Cardiac fibroblast (primary cell): ENCODE measurements at places on chromosomes 1 and 21.

DNA sequence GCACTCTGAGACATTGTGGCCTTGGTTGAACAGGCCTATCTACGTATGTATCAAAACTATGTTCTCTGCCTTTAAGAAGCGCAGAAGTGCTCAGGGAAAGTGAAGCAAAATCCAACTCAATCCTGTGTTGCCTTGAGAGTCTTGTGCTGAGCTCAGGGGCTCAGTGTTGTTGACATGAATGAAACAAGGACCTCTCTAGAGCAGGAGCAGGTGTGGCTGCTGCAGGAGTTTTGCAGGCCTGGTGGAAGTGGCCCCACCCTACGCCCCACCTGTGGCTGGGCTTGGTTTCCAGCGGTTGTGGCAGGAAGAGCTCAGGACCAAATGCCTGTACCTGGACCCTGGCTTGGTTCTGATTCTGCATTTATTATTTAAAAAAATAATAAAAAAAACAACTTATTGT, 20.9 kb downstream of the CA6 start:
- no peak for DNase-seq

DNA sequence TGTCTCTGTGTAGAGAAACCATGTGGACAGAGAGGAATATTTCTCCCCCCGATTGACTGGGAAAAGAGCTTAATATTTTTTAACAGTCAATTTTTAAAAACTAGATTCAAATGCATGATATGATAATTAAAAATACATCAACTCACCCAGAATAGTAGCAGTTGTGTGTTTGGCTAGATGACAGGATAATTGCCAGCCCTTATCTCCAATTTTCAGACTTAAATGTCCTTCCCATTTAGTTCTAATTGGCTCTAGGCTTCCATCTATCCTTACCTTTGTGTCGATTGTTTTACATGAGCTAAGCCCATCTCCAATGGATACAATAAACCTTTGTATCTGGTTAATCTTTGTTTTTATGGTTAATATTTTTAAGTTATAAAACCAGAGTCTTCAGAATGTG, 23.9 kb upstream of the KIAA0040 start:
- no peak for DNase-seq

- DNase-seq: peak; percentile 90
Measured at GRCh38 chr1:164637461-164638375, 78.7 kb downstream of the PBX1 start.

DNA sequence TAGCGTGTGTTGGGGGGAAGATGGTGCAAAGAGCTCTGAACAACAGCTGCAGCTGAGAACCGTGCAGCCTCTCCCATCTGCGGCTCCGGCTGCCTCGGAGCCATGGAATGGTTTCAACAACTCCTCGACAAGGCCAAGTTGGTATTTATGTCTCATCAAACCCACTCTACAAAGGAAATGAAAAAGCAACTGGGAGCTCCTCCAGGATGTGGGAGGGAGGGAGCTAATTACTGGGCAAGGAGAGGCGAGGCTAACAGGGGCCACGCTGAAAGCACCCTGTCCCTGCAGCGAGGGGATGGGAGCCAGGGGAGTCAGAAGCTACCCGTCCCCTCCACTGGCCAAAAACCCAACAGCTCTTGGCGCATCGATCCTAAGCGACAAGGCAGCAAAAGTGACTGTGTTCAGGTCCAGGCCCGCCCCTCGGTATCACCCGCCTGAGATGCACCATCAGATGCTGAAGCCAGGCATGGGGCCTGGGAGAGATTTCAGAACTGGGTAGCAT, 63.1 kb downstream of the ACOT7 start:
- peak; percentile 79 for DNase-seq

- no peak for DNase-seq
Measured at GRCh38 chr1:205240118-205240517, 12.4 kb downstream of the TMCC2 start.

GRCh38 chr21:45887788-45888187, 93.8 kb upstream of the COL6A1 start:
- DNase-seq: no peak

GRCh38 chr1:218525031-218525430, 179.9 kb downstream of the TGFB2 start:
- no peak for DNase-seq

GRCh38 chr1:15849775-15850324, 2.3 kb downstream of the SPEN start:
- DNase-seq: peak; percentile 49

DNA sequence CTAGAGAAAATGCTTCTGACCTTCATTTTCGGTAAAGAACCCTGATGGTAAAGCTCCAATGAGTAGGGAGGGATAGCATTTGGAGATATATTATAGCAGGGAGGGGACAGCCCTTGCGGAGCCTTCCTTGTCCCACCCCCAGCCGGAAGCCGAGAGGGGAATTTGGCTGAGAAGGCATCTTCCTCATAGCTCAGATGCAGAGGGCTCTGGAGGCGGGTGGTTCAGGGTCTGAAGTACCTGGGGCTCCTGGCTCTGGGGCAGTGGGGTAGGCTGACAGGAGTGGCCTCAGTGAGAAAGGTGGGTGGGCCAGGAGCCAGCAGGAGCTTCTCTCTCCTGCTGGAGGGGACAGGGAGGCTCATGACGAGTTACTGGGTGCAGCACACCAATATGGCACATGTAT, 88.0 kb upstream of the IFFO2 start:
- DNase-seq: no peak

GRCh38 chr21:42096566-42096965, 25.4 kb downstream of the UMODL1 start:
- DNase-seq: no peak

GRCh38 chr1:201153474-201154388, 543 bp downstream of the TMEM9 start:
- DNase-seq: no peak

GRCh38 chr21:41160036-41160435, 7.9 kb upstream of the BACE2 start:
- DNase-seq: no peak

- no peak for DNase-seq
Measured at GRCh38 chr1:214101246-214101645, 113.5 kb downstream of the PROX1 start.

GRCh38 chr1:14835725-14836124, 237.2 kb downstream of the KAZN start:
- DNase-seq: no peak

GRCh38 chr1:27099135-27099586, 55.8 kb downstream of the SLC9A1 start:
- no peak for DNase-seq

GRCh38 chr1:234927312-234927970, 201.2 kb downstream of the TOMM20 start:
- no peak for DNase-seq

GRCh38 chr21:42366292-42367010, at the start of gene TFF1:
TSS of gene TFF1 (minus strand) at chr21:42366535. CDS start at chr21:42366495, 40 bp downstream.
- DNase-seq: no peak

DNA sequence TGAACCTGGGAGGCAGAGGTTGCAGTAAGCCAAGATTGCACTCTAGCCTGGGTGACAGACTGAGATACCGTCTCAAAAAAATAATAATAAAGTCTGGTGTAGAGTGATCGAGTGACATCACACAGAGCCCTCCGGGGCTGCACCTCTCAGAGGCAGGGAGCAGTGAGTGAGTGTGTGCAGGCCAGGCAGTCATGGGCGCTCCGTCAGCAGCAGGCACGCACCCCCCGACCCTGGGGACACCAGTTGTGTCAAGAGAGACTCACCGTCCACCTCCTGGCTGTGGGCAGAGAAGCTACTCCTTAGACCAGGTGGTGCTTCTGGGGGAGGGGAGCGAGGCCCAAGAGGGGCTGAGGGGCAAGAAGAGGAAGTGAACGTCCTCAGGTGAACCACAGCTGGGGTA, 91.8 kb downstream of the SIK1 start:
- DNase-seq: no peak

- no peak for DNase-seq
Measured at GRCh38 chr1:198523182-198523950, 17.1 kb downstream of the ATP6V1G3 start.

DNA sequence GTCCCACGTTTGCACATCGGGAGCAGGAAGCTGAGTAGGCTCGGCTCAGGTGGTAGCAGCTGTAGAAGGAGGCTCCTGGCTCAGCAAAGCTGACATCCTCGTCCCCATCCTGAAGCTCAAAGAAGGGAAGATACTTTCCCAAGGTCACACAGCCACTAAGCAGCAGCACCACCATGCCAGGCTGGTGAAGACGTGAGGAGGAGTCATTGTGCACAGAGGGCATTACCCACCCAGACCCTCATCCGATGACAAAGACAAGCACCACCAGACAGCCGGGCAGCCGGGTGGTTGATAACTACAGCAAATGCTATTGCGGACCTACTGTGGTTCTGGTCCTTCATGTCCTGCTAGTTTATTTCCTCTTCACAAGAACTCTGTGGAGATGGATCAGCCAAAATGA, 186.9 kb downstream of the MATN1 start:
- DNase-seq: no peak

GRCh38 chr1:26848941-26849774, 13.8 kb upstream of the SFN start:
- peak; percentile 94 for DNase-seq

GRCh38 chr1:197440715-197441114, 172.7 kb downstream of the CRB1 start:
- no peak for DNase-seq

GRCh38 chr21:36554411-36555157, 74.7 kb upstream of the CLDN14 start:
- DNase-seq: no peak

GRCh38 chr21:29209696-29210095, 79.3 kb downstream of the MAP3K7CL start:
- DNase-seq: no peak

DNA sequence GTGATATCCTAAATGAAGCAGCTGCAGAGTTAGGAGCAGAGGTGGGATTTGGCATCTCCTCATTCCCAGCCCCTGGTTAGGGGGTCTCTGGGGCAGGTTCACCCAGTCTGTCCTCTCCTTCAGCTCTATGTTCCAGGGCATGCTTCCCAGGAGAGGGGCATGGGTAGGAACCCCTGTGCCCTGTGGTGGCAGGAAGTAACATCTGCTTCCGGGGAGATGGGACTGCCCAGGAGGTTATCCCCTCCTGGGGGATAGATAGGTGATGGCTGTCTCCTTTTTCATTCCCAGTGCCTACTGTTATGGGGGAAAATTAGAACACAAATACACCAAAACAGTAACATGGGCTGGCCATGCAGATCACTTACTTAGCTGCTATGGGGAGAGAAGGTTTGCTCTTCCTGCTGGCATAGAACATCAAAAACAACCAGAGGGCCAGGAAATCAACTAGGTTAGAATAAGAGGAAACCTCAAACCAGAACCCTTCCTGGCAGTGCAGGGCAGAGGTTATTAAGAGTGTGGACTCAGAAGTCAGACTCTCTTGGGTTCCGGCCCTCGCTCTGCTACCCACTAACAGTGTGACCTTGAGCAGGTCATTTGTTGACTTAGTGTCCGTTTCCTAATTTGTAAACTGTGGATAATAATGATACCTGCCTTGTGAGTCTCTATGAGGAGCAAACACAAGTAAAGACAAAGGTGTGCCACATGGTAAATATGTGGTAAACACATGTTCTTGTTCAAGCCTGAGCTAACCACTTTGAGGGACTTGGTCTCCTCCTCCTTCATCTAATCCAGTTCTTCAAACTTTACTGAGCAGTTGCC, 157.8 kb upstream of the JUN start:
- DNase-seq: no peak

GRCh38 chr1:229031061-229031460, 239.8 kb upstream of the RAB4A start:
- DNase-seq: no peak

DNA sequence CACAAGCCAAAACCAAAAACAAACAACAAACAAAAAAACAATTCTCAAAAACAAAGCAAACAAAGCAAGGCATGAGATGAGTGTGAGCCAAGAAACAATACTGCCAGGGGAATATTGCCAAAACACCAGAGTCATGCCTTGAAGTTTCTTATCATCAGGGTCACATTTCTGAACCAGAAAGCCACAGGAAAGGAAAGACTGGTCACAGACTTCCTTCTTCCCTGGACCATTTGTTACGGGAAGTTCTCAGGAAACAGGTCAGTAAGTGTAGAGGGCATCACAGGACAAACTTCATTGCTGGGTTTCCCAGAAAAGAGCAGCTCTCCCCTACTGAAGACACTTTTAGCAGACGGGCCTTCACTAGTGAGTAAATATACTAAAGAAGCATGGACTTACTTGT, 191.2 kb downstream of the GABPA start:
- peak; percentile 84 for DNase-seq

- DNase-seq: no peak
Measured at GRCh38 chr1:94821636-94822305, 1.6 kb downstream of the SLC44A3 start.

DNA sequence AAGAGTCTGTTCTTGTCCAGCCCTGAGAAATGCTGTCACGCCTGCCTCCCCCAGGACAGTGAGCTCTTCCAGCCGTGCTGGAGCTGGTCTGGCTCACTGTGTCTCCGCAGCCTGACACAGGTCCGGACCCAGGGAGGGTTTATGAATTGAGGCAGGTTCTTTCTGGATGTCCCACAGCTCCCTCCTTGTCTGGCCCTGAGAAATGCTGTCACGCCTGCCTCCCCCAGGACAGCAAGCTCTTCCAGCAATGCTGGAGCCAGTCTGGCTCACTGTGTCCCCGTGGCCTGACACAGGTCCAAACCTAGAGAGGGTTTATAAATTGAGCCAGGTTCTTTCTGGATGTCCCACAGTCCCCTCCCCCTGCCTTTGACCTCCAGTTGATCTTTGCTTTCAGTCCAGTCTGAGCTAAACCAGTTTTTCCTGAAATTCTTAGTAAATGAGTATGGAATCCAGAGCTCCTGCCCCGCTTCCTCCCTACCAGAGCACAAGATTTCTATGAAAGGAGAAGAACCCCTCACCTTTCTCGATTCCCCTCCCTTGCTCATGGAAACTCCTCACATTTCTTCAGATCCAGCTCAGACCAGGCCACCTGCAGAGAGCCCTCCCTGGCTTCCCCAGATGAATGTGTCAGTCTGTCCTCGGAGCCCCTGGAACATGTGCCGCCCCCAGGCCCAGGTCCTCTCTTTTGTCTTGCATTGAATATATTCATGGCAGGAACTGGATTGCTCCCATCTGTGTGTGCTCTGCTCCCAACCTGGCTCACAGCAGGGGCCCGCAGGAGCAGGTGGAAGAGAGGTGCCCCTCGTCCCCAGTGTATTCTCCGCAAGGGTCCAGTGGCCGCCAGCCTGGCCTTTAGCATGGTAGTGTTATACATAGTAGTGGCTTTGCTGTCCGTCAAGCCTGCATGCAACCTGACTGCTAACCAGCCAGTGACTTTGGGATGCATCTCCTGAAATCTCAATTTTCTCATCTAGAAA, 116.3 kb downstream of the EPHB2 start:
- peak; percentile 46 for DNase-seq

DNA sequence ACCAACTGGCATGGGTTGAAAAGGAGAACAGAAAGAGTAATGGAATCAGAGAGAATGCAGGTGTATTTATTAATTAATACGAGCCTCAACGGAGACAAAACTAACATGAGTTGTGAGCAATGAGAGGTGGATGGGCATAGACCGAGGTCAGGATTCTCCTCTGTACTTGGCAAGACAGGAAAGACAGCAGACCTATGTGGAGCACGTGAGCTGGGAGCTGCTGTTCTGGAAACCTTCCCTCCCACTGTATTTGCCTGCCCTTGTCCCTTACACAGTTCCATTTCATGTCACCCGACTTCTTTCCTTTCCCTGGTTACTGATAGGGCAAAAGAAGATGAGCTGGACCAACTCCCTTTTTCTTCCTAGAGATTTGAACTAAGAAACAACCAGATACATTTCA, 110.9 kb downstream of the MRPS6 start:
- no peak for DNase-seq

- DNase-seq: no peak
Measured at GRCh38 chr1:76281306-76281705, 206.8 kb downstream of the ST6GALNAC3 start.
